ENCODE measurements at places on chromosomes 16 and 17.
A peak's percentile ranks its signal among the peaks of the same experiment; 100 is the strongest.

- no peak for DNase-seq
These were observed 122.0 kb downstream of the CLEC16A start for GRCh38 chr16:11066261-11066870.

- DNase-seq, result no peak
These were observed 9.6 kb downstream of the AP2B1 start for GRCh38 chr17:35596530-35597233.

- DNase-seq, result no peak
These were observed 6.6 kb downstream of the ZNF319 start for GRCh38 chr16:57993897-57994296.

- peak; percentile 88 for DNase-seq
These were observed 150.7 kb downstream of the SOCS1 start for GRCh38 chr16:11105038-11105903.

GRCh38 chr16:69064124-69064763, 41.2 kb upstream of the HAS3 start:
- no peak for DNase-seq

GRCh38 chr16:57372372-57373116, at the start of gene CX3CL1:
Gene CX3CL1 (plus strand): TSS chr16:57372490. CDS start chr16:57372569, 79 bp downstream.
- DNase-seq, result no peak

GRCh38 chr17:14304222-14304772, 3.4 kb downstream of the HS3ST3B1 start:
- no peak for DNase-seq

- no peak for DNase-seq
These were observed 4.9 kb upstream of the RASD1 start for GRCh38 chr17:17500999-17501605.

DNA sequence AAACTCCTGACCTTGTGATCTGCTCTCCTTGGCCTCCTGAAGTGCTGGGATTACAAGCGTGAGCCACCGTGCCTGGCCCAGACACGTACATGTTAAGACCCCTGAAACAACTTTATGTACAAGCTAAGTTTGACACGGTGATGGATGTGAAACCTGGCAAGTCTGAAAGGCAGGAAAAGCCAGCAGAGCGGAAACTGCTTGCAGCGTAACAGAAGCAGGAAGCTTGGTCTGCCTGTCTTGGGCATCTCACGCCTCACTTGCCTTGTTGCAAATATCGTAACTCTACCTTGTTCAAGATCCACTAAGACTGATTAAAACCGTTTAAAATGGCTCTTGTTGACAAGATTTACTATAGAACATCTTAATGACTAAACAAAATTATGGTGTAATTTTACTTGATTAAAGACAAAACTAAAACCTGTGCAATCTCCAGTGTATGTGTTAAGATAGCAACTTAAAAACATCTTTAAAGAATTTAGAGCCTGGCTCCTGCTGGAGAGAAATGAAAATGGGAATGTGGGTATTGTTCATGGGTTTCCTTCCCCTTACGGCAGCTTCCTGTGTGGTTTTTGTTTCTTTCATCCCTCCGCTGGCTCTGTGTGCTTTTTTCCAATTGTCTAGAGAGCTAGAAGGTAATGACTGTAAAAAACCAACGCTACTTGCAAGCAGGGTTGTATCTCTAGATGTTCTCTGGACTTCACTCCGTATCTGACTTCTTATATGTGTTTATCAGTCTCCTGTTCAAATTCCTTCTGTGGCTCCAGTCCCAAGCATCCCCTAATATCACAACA, 477.6 kb downstream of the XYLT1 start:
- DNase-seq, result no peak

GRCh38 chr17:48745381-48746275, 17.1 kb upstream of the HOXB13 start:
- DNase-seq, result no peak
